ENCODE measurements at places on chromosomes 16 and 17.

- DNase-seq, result no peak
Measured at GRCh38 chr16:35713762-35714650, 2254.6 kb downstream of the TP53TG3F start.

DNA sequence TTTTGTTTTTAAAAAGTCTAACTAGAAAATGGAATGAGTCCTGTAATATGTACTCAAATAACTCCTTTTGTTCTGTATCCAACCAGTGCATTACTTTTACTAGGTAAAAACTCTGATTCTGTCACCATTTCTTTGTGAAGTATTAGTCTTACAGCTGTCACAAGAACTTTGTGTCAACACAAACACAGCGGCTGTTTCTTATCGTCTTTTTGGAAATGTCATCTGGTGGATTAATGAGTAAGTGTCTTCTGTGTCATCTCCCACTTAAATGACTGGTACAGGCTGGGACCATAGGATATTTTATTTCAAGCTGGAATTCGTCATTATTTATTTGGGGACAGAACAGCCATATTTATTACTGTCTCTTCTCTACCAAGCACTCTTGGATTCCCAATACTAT lies 19.1 kb upstream of the ALDH3A2 start:
- DNase-seq, result no peak

GRCh38 chr17:78202666-78203065 lies 11.4 kb upstream of the BIRC5 start:
- DNase-seq, result no peak

GRCh38 chr17:78179372-78179771 lies 7.5 kb downstream of the TK1 start:
- DNase-seq, result no peak

- DNase-seq, result no peak
Measured at GRCh38 chr16:1090620-1091587, 5.1 kb downstream of the C1QTNF8 start.

DNA sequence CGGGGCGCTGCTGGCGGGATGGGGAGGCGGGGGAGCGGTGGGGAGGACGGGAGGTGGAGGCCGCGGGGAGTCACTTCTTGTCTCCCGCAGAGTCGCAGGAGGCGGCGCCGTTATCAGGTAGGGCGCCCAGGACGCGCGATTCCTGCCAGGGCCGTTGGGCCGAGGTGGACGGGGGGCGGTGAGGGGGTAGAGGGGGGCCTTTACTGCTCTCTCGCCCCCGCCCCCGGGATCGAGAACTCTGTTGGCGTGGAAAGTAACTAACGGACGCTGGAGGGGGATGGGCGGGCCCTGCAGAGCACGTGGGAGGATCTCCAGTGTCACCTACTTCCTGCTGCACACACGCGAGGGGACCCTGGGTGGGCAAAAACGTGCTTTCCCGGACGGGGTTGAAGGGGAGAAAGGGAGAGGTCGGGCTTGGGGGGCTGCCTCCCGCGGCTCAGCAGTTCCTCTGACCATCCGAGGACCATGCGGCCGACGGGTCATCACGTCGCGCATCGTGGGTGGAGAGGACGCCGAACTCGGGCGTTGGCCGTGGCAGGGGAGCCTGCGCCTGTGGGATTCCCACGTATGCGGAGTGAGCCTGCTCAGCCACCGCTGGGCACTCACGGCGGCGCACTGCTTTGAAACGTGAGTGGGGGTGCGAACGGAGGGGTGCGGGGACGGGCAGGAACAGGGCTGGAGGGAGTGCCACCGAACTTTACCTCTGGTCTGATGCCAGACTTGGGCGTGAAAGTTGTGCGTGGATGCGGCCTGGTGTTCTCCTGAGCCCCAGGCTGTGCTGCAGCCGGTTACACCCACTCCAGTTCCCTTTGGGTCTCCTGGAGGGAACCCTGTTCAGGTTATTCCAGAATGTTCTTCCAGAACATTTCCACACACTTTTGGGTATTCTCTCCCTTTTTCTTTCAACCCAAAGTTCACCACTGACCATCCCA lies 569 bp downstream of the PRSS21 start:
- no peak for DNase-seq

DNA sequence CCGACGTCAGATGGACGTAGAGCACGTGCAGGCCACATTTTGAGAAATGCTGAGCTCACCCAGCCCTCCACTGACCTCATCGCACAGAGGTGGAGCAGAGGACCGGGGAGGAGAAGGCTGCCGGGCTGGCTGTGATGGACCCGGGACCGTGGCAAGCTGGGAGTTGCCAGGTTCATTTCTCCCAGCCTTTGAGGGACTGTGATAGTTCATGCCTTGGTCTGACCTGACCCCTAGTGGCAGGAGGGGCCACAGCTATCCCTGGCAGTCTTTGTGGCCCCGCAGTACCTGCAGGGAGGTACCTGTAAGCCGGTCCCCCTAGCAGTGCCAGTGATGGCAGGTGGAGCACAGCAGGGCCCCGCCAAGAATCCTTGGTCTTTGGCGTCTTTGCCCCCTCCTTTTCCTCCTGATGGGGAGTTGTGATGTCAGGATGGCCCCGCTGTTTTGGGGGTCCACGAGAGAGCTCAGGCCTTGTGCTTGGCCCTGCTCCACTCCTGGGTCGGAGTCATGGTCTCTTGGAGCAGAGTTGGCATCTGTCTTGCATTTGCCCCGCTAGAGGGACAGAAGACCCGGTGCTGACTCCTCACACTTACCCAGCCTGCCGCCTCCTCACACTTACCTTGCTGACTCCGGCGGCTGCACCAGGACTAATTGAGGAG lies 50.4 kb downstream of the OR1D5 start:
- peak; percentile 25 for DNase-seq

GRCh38 chr17:42667088-42667951 lies 8.2 kb downstream of the TUBG2 start:
- peak; percentile 72 for DNase-seq

DNA sequence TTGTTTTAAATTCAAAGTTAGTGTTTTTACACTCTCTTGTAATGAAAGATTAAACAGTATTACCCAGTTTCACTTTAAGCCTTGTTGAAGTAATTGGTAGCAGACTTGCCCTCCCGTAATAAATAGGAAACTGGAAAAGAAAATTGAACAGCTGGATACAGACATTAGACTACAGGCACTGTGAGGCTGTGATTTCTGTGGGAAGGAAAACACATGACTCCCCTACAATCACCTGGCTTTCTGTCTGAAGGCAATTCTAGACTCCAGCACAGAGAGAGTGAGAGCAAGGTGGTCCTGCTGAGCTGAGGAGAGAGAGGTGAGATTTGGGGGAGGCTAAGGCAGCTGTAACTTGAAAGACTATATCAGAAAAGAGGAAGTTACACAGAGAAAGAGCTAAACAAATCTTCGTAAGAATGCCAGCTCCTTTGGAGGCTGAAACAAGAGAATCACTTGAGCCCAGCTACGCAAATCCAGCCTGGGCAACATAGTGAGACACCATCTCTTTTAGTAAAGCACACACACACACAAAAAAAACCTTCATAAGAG lies 57.8 kb upstream of the CDYL2 start:
- no peak for DNase-seq

DNA sequence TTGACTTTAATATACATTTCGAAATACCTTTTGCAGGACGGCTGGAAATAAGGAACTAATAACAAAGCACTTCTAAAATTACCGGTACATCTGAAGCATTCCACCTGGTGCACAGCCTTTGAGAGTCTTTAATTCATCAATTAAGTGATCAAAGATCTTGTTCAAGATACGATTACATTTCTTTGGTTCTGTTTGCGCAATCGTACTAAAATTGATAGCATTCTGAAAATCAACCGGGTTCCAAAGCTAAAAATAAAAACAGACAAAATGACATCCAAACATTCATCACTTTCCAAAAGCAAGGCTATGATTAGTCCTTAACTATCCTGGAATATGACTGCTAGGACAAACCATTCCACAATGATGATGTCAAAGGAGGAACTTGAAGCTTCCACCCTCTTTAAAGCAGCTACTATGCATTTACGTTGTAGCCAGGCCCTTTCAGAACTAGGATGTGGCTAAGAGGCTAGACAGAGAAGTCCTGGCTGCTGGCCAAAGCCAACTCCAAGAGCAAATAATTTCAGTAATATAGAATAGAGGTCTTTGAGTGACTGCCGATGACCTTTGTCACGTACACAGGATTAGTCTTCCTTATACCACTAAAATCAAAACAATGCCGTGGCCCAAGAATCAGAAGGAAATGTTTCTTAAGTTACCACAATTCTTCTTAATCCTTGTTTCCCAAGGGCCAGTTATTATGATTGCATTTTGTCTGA lies 299.8 kb upstream of the PSMD7 start:
- no peak for DNase-seq

DNA sequence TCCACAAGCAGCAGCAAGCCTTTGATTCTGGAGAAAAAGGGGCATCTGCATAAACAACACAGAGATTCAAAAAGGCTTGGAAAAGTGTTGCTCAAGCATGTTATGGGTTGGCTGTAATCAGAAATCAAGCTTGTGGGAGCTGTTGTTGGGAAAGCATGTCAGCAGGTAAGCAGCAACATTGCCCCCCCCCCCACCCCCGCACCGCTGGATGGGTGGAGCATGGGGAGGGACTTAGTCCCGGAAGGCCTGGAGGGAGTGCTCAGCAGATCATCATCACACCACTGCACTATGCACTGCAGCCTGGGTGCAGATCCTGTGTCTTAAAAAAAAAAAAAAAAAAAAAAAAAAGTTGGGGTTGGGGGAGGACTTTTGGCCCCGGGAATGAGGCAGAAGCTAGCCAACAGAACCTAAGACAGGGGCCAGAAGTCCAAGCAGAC lies 16.8 kb upstream of the AKAP1 start:
- no peak for DNase-seq

- no peak for DNase-seq
Measured at GRCh38 chr16:23865853-23866252, 30.1 kb downstream of the PRKCB start.

- no peak for DNase-seq
Measured at GRCh38 chr16:86515777-86516622, 5.7 kb downstream of the FOXF1 start.

DNA sequence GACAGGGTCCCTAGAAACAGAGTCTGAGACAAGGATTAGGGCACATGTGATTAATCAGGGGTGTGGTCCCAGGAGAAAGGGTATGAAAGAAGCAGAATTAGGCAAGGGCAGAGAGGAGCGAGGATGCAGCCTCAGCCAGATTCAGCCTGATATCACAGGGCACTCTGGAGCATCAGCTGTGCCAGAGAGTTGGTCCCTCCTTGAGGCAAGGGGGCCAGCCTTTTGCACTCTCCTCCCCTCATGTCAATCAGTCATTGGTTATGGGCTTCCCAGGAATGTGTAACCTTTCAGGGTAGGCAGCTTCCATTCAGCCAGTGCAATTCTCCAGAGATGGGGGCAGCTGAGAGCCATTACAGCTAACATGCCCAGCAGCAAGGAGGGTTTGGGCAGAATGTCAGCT lies 152.6 kb upstream of the LHX1 start:
- DNase-seq, result no peak

DNA sequence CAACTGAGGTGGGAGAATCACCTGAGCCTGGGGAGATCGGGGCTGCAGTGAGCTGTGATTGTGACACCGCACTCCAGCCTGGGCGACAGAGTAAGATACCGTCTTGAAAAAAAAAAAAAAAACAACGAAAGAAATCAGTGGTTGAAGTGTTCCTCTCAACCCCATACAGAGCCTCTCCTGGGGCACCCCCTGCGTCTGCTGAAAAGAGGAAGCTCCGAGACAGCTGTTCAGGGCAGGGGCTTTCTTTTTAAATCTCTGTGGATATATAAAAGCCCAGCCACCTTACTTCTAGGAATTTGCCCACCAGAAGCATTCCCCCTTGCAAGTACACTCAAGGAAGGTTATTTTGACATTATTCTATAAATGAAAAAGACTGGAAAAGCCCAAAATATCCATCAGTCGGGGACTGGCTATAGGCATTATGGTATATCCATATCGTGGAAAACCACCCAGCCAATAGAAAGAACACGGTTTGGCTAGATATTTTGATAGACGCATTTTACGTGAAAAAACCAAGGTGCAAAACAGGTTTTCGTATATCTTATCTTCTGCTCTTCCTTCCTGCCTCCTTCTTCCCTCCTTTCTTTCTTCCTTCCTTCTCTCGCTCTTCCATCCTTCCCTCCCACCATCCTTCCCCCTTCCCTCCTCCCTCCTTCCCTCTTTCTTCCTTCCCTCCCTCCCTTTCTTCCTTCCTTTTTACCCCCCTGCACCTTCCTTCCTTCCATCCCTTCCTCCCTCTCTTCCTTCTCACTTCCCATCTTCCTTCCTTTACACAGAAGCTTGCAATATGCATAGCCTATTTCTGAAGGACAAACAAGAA lies 9.2 kb upstream of the CCL22 start:
- no peak for DNase-seq

GRCh38 chr16:77414752-77415231 lies 20.0 kb downstream of the ADAMTS18 start:
- DNase-seq, result no peak

GRCh38 chr17:18160128-18160856 lies 23.3 kb upstream of the ALKBH5 start:
- DNase-seq, result no peak

DNA sequence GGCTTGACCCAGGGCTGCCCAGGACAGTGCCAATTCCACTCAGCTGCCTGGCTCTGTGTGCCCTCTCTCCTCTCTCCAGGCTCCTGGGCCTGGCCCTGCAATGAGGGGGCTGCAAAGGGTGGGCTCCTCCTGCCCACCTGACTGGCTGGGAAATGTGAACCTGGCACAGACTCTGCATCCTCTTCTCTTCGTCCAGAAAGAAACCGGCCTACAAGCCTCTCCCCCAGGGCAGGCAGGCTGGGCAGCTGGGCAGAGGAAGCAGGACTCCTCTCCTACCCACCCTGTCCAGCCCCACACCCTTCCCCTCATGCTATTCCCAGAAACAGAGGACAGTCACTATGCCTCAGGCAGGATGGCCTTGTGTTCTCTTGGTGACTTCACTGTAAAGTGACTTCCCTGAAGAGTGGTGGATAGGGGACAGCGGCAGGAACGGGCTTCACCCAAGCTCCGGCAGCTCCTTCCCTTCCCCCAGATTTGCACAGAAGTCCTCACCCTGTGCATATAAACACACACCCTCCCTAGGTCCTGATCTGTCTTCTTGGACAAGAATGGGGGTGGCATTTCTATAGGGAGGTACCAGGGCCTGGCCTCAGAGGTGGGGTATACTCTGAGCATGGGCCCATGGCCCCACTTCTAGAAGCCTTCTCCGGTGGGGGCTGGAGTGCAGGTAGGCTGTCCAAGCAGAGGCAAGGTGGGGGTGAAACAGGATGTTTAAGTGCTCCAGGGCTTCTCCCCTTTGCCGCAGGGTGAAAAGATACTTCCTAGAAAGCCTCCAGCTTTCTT lies 4.9 kb upstream of the STAT5A start:
- DNase-seq, result no peak

DNA sequence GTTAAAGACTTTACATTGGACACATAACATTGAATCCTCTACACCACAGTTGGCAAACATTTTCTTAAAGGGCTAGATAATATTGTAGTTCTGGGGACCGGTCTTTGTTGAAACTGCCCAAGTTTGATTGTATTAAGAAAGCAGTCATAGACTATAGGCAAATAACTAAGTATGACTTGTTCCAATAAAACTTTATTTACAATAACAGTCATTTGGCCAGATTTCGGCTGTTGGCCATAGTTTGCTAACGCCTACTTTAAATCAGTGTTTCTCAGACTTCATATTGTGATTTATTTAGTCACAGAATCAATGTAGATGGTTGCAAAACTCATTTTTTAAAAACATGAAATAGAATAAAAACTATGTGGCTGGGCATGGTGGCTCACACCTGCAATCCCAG lies 531.8 kb downstream of the XYLT1 start:
- no peak for DNase-seq

GRCh38 chr17:4573669-4574068 lies 10.7 kb upstream of the SMTNL2 start:
- no peak for DNase-seq
